Tracheal epithelial cell (primary cell): ENCODE measurements at places on chromosomes 4 and X. TPM values are rescaled to one million over a fixed set of nuclear protein-coding genes. Genes with fewer than 3 reads are reported as not detected.

PRRG3 gene
- not detected in 2 replicates for total RNA-seq

TLR3 gene
- total RNA-seq, result 0.43 and 1.7 TPM in 2 replicates

F9 gene
- total RNA-seq, result not detected in 2 replicates

HEPH gene
- not detected in 2 replicates for total RNA-seq

MAGEA10 gene
- not detected in 2 replicates for total RNA-seq

PRRG1 gene
- total RNA-seq, result 7.5 and 12.0 TPM in 2 replicates

NBDY gene
- 1.9 and 6.7 TPM in 2 replicates for total RNA-seq
